SW480 (cell line): ENCODE measurements at places on chromosomes 4 and X.
A peak's percentile ranks its signal among the peaks of the same experiment; 100 is the strongest.

- no peak for DNase-seq
These were observed 51.3 kb downstream of the FNIP2 start for GRCh38 chr4:158819942-158820786.

DNA sequence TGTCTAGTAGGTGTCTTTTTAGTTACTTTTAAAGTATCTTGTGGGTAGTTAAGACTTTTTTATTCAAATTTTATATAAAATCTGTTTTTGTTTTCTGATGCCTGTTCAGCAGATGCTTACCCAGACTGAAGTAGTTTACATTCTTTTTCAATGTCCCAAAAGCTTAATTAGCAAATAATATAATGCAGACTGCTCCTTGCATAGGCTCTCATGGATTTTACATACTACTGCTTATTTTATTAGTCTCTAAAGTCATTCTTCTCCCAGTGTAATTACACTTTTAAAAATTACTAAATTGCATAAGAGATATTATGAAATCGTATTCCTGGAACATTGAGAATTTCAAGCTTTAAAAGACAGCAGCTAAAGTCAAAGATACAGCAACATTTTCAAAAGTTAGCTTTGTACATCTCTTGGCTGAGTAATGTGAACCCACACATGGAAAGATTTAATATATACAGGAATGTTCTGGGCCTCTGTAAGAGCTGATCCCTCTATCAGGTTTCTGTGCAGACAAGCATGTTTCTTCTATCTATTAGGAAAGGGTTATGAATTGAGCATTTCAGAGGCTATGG, 148.4 kb upstream of the SPRY1 start:
- DNase-seq: no peak

GRCh38 chrX:19040373-19040772, 56.5 kb upstream of the PHKA2 start:
- DNase-seq: no peak

DNA sequence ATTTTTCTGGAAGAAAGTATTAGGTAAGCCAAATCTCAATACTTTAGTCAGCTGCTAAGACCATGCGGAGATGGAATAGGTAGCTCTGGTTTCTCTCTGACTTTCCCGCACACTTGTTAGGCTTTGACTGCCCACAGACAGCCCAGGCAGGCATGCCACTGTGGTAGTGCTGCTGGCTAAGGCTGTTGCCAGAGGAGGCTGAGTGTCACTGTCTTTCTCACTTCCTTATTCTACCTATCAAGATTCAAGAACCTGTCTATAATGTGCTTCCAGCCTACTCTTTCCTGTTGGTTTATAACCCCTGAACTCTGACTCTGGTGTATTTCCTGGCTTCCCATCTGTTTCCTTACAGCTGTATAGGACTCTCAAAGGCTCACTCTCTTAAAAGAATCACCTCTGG, 81.8 kb upstream of the TRPC5 start:
- DNase-seq: no peak

GRCh38 chr4:94802091-94802490, 44.3 kb downstream of the BMPR1B start:
- no peak for DNase-seq

GRCh38 chr4:77615153-77615552, 9.5 kb downstream of the CXCL13 start:
- no peak for DNase-seq

- no peak for DNase-seq
These were observed 209.9 kb downstream of the IQCM start for GRCh38 chr4:149605601-149606378.

GRCh38 chr4:7657545-7658297, 223.0 kb upstream of the PSAPL1 start:
- no peak for DNase-seq

DNA sequence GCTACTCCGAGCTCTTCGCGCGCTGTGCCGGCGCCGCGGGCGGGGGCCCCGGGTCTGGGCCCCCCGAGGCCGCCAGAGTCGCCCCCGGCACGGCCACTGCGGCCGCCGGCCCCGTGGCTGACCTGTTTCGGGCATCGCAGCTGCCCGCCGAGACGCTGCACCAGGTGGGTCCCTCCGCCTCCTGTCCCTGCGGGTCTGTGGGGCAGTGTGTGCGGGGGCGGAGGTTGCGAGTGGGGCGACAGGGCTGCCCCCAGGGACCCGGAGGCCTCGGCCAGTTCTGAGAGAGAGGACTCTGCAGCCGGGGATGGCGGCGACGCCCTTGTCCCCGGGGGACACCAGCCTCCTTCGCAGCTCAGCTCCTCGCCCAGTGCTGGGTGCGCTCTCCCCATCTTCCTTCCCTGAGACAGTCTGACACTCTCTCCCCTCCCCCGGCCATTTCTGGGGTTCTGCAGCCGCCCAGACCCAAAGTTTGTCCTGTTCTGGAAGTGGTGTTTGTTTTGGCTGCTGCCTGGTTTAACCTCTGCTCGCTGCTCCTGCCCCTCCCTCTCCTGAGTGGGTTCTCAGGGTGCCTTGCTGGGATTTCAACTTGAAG, 609 bp downstream of the REPS2 start:
- DNase-seq: no peak

DNA sequence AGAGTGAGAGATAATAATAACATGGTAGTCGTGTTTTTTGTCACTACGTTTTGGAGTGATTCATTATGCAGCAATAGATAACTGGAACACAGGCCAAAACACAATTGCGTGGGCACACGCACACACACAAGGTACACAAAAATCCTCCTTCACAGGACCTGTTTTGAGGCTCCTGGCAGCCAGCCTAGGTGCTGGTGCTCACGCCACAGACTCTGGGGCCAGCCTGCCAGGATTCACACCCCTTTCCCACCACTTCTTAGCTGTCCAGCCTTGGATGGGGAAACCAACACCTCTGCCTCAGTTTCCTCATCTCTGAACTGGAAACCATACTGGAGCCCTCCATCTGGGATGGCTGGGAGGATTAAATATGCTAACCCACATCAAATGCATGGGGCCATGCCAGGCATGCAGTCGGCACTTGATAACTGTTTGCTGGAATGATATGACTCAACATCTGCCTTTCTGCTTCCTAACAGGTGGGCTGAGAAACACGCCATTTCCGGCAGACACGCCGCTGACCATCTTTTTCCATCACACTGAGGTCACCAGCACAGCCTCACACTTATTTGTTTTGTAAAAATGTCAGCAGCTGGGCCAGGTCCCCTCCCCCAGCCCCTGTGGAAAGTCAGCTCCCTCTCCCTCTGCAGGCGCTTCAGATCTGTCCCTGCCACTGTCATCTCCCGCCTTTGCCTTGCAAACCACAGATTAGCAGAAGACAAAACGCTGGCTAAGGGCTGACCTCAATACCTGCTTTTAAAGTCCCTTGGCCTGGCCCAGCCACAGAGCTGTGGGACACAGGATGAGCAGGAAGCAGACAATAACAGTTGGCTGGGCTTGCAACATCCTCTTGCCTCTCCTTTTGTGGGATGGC, 237.5 kb downstream of the BCOR start:
- DNase-seq: peak; percentile 97

- DNase-seq: no peak
These were observed 722.1 kb downstream of the PCDH7 start for GRCh38 chr4:31442236-31442635.

DNA sequence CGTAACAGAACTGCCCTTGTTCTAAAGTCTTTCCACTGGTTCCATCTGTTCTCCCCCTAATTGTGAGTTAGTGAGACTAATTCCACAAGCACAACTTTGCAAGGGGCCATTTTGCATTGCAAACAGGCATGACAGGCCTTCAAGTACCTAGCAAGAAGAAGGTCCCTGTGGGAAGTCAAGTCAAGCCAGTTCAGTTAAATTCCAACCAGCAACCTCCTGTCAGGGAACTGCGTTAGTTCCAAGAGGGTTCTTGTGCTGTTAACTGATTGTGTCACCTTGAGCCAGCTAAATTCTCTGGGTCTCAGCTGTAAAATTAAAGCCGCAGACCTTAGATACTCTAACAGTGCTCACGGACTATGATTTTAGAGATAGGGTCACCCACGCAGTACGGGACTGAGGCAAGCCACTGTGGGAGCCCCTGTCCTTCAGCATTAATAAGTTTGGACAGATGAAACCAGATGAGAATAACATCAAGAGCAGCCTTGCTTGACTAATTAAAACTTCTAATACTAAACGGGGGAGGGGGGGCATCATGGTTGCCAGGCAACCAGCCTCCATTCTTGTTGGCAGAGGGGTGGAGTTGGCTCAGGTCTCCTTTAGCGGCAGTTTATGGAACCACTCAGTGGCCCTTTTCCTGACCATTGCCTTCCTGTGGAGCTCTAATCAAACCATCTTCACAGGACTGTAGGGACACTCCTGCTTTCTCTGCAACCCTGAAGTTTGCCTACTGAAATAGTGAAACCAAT, 24.1 kb upstream of the TMEM150C start:
- no peak for DNase-seq

DNA sequence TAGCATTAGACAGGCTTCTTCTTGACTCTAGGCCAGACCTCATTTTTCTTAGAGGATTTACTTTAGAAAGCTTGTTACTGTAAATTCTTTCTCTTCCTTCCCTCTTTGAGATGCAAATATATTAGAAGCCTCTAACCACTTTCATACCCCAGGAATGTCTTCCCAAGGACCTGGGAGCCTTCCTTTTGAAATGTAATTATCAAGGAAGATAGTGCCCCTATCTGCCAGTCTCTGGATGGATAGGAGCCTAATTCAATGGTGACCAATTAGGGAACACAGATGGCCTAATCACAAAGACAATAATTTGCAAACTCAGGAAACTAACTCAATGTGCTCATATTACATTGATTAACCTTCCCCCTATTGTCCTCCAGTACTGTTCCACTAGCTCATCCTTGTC, 145.6 kb upstream of the DCAF8L1 start:
- DNase-seq: no peak

DNA sequence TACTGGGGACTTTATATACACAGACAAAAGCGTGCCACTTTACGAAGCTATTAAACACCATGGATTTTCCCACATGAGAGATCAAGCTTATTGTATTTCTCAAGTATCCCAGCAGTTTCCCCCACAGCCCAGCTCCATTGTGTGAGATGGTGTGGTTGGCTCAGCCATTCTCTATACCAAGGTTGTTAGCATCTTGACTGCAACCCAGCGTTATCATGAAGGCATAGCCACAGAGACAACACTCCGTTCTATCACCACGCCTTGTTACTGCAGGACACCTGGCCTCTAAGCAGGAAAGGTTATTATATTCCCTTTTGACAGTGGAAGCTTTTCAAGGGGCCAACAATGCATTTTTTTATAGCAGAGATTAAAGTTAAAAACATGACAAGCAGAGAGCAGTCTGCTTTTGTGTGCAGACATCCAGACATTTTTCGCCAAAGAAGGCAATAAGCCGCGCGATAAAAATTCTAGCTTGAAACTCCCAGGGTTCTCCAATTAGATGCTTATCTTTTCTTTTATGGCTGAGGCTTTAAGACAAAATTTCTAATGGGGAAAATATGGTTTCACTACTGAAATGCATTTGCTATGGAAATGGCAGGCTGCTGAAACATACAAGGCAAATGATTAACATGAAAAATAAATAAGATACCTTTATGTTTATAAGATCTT, 206.1 kb downstream of the MID1 start:
- DNase-seq: no peak
